Kidney capillary endothelial cell (primary cell): ENCODE measurements at places on chromosomes 11 and 22.

- no peak for DNase-seq
Measured at GRCh38 chr11:17859552-17859951, 125.0 kb downstream of the KCNC1 start.

DNA sequence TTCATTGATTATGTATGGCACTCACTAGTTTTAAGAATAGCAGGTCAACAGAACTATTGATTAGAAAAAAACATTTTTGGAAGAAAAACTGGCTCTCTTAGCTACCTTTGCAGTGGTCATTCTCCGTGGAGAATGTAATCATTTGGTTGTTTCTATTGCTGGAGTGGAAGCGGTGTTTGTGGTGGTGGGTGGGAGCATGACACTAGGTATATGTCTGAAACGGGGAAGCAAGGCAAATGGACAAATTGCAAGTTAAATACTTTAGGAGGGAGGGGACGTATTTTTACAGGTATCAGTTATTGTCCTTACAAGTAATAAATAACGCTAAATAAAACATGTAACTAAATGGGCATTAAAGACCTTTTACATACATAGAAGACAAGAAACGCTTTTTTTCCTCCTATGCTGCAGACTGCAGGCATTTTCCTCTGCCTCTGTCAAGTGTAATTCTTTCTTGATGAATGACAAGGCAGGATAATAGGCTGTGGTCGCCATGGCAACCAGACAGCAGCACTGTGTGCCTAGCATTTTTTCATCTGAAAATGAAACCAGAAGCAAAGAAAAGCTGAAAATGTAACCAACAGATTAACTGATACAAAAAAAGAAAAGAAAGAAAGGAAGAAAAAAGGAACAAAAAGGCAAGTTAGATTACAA is 46.2 kb downstream of the BLID start:
- DNase-seq, result peak; percentile 67

DNA sequence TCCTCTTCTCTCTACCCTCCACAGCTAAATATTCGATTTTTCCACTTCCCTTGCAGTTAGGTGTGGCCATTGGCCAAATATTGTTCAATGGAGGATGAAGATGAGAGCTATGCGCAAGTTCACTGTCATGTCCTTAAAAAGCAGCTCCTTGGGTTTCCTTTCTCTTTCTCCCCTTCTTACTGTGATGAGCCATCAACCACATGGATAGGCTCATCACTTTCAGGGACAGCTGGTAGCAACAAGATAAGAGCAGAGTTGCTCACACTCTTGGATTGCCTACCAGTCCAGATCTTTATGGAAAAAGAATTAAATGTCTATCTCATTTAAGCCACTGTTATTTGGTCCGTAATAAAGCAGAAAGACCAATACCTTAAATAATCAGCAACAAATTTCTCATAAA is 377.0 kb downstream of the DDX10 start:
- no peak for DNase-seq

DNA sequence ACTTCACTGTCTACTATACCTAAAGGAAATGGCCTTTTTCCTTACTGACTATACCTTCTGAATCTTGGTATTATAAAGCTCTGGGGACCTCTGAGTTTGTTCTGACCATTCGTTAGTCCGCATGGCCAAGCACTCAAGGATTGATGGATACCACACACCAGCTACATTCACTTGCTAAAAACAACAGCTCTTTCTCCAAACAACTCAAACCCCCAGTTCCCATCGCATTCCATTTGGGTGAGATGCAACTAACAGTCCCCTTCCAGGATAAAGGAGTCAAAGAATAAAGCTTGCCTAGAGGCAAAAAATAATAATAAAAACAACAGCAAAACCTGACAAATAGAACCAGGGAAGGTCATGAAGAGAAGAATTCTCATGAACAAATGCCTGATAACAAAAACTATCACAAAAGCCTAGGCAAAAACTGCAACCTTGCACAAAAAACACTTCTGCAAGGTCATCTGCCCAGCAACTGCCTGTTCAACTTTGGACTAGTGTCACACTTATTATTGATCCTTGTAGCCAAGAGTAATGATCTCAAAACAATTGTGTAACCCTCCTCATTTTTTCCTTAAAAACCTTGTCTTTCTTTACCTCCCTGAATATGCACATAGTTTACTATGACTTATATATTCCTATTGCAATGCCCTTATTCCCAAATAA is 139.0 kb upstream of the GUCY1A2 start:
- no peak for DNase-seq

GRCh38 chr11:15801616-15802015 is 554.7 kb downstream of the SOX6 start:
- no peak for DNase-seq

GRCh38 chr11:85132851-85133585 is 494.1 kb downstream of the DLG2 start:
- DNase-seq, result no peak

DNA sequence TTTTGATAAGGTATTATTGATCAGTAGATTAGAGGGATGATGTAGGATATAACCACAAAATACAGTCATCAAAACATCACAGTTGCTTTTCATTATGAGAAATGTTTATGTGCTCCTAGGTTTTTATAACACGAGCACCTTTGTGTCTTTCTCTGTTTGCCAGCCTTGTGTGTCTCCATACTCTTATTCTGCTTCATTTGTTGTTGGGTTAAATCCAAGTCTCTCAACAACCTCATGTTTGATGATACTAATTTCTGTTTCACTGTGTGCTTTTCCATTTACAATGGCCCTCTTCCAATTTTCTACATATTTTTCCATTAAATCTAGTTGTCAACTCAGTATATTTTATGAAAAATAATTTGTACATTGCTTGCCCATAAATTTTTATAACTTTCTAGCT is 107.7 kb upstream of the POU2AF2 start:
- DNase-seq, result no peak

DNA sequence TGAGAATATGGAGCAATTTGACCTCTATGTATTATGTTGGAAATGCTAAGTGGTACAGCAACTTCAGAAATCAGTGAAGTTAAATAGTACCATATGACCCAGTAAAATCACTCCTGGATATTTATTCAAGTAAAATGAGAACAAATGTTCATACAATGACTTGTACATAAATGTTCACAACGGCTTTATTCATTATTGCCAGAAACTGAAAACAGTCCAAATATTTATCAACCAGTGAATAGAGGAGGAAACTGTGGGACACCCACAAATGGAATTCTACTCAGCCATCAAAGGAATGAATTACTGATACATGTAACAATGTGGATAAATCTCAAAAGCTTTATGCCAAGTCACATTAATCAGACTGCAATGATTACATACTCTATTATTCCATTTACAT is 416.3 kb downstream of the AASDHPPT start:
- no peak for DNase-seq

- no peak for DNase-seq
Measured at GRCh38 chr11:6931146-6931713, 5.0 kb downstream of the ZNF215 start.

DNA sequence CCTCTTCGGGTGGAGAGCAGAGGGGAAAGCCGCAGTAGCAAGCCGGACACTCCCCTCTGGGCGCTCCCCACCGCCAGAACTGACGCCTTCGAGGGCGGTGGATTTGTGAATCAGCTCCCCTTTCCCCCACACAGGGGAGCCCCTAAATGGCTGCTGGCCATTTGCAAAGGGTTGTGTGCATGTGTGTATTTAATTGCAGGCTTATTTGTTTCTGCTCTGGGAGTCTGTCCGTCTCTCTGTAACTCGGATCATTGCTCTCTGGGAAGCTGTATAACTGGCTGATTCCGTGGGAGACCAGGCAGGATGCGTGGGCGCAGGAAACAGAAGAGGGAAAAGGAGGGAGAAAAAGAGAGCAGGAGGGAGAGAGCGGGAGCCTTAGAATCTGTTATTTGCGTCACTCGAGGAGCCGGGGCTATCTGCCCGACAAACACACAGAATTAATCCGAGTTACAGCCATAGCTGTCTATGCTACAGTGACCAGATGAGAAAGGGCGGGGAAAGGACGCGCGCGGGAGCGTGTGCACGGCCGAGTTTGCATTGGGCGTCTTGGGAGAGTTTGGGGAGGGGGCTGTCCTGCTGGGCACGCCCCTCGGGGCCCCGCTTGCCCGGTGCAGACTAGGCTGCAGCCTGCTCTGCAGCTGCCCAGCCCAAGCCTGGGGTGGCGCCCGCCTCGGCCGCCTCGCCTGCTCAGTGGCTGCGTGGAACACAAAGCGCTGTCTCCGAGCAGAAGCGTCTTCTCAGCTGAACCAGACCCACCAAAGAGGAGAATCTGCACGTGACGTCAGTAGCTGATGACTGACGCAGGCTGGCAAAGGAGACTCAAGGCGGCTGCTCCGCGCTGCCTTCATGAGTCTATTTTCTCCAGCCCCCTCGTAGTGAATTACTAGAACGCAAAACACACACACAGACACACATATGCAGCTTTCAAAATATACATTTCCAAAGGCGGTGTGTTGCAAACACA is 105.3 kb upstream of the HSD17B12 start:
- no peak for DNase-seq

DNA sequence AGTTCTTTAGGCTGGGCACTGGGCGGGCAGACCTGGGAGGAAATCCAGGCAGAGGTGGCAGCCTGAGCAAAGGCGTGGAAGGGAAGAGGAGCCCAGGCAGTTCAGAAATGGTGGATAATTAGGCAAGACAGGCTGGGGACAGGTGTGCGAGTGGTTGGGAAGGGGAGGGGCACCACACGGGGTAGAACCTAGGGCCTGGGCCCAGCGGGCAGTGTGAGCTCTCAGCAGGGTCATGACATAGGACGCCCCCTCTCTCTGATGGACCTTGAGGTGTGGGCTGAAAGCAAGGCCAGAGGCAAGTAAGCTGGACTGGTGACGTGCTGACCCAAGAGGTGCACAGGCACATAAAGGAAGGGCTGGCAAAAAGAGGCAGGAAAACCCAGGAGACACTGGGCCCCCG is 6.8 kb downstream of the UFD1 start:
- DNase-seq, result no peak

GRCh38 chr11:64659417-64660144 is 63.4 kb downstream of the NRXN2 start:
- DNase-seq, result no peak

DNA sequence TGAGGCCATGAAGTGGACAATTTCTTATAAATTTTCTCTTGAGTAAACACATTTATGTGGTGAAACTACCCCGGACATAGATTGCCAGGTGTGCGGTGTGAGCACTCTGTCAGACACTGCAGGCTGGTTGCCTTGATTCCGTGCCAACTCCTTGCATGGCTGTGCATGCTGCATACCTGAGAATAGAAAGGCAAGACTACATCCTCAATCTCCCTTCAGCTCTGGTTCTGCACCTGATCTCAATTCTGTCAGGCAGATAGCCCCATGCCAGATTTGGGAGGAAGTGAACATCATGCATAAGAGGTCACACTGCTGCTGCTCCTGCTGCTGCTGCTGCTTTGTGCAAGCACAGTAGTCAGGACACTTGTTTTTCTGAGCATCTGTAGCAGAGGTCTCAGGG is 42.5 kb upstream of the DEUP1 start:
- DNase-seq, result no peak

GRCh38 chr11:6111673-6112072 is 4.2 kb downstream of the OR56B4 start:
- DNase-seq, result no peak

- DNase-seq, result no peak
Measured at GRCh38 chr22:47102648-47103047, 340.2 kb downstream of the TBC1D22A start.

DNA sequence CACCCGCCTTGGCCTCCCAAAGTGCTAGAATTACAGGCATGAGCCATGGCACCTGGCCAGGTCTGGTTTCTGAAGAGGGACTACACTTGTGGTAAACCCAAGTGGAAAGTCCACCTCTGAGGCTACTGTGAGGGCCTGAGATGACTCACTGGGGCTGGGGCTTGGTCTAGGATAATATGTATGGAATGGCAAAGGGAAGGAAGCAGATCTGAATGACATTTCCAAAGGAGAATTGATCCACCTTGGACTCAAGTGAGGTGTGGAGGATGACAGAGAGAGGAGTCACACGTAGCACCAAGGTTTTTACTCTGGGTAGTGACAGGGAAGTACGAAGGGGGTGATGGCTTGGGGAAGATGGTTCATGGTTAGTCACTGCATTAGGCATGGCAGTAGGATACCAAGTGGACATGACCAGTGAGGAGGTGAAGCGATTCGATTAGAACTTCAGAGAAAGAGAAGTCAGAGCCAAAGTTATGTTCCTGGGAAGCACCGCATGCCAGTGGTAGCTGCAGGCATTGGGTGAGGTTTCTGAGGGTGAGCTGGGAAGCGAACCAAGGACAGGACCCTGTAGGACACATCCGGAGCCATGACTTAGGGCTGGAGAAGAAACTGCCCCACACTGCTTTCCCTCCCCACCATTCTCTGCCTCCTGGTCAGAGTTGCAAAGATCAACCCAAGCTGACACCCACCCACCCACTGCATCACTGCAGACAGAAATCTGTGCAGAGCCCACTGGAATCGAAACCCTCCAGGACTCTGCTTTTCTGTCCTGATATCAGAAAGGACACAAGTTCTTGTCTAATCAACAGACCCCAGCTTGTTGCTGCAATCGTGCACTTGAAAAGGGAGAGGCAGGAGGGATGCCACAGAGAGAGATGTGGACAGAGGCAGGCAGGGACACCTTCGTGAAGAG is 13.0 kb upstream of the BCL9L start:
- DNase-seq, result peak; percentile 69

- DNase-seq, result no peak
Measured at GRCh38 chr11:63762654-63763495, 5.7 kb downstream of the ZFTA start.

DNA sequence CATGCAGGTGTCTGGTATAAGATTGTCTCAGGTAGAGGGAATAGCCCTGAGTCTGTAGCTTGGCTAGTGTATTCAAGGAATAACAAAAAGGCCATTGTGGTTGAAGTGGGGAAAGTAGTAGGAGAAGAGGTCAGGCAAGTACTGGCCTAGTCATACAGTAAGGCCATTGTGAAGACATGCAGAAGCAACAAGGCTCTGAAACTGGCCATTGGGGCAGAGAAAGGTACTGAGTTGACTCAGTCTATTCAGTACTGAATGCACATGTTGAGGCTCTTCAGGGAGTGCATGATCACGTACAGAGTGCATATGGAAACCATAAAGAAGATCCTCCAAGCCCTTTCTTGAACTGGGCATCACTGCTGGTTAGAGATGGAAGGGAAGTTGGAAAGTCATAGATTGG is 477.6 kb downstream of the SOX6 start:
- no peak for DNase-seq

GRCh38 chr11:73299751-73300150 is 8.3 kb upstream of the ARHGEF17 start:
- no peak for DNase-seq

DNA sequence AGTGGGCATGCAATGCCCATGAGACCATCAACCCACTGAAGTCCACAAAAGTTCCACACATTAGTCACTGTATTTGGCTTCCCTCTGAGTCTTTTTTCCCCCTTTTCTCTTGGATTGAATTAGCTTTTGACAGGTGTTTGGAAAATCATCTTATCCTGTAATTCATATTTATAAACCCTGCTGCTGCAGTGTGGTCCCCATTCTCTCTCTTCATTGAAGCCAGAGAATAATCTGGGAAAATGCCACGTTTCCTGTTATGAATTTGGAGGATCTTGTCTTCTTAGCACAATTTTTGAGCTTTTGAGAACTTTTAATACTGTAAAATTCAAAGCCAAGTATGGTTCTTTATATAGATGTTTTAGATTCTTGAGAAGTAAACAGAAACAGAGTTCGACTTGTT is 84.8 kb downstream of the UVRAG start:
- no peak for DNase-seq
